Activated T-cell treated with anti-CD3 and anti-CD28 coated beads for 24 hours (primary cell): ENCODE measurements at places on chromosomes 16 and 17.

- DNase-seq: no peak
Measured at GRCh38 chr16:19393226-19394111, 24.2 kb upstream of the TMC5 start.

DNA sequence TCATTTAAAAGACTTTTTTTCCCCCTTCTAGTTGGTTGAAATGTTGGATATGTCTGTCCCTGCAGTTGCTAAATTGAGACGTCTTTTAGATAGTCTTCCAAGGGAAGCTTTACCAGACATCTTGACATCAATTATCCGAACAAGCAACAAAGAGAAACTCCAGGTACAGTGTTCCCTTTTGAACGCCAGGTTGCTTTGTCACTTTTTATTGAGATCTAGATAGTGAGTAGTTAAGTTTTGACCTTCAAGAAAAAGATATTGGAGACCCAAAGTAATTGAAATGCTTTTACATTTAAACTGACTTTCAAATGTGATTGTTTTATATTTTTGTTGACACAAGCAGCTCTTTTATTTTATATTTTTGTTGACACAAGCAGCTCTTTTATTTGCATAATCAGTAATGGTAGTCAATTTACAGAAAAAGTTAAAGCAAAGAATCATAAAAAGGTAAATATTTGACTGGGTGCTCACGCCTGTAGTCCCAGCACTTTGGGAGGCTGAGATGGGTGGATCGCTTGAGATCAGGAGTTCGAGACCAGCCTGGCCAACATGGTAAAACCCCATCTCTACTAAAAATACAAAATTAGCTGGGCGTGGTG is 9.3 kb upstream of the ABCC11 start:
- DNase-seq: no peak

DNA sequence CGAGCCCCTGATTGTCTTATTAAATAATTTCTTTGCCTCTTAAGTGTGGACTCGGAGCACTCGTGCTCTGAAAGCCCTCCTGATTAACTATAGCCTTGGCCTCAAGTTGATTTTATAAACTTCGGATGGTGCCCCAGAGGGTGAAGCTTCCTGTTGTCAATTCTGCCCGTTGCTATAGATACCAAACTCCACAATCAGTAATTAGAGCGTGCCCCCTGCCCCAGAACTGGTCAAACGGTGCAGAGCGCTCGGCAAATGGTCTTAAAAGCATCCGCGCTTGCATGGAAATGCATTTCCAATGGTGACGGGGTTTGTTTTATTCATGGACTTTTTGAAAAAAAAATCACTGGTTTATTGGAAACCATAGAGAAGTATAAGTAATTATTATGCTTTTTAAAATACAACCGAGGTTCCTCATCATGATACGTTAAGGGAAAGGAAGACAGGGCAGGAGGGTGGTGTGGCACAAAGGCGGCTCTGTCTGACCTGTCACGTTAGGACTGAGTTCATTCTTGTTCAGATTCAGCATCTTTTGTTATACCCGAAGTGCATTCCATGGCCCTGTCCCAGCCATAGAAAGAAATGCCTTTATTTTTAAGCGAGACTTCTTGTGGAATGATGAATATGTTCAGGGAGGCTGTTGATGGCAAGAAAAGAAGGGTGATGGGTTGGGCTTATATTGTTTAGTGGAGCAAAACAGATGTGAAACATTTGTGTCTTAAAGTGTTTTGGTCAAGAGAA is 476.4 kb downstream of the MAF start:
- no peak for DNase-seq

- no peak for DNase-seq
Measured at GRCh38 chr16:56120447-56121155, 70.7 kb upstream of the GNAO1 start.

GRCh38 chr16:48597563-48598387 is 12.2 kb downstream of the N4BP1 start:
- no peak for DNase-seq

DNA sequence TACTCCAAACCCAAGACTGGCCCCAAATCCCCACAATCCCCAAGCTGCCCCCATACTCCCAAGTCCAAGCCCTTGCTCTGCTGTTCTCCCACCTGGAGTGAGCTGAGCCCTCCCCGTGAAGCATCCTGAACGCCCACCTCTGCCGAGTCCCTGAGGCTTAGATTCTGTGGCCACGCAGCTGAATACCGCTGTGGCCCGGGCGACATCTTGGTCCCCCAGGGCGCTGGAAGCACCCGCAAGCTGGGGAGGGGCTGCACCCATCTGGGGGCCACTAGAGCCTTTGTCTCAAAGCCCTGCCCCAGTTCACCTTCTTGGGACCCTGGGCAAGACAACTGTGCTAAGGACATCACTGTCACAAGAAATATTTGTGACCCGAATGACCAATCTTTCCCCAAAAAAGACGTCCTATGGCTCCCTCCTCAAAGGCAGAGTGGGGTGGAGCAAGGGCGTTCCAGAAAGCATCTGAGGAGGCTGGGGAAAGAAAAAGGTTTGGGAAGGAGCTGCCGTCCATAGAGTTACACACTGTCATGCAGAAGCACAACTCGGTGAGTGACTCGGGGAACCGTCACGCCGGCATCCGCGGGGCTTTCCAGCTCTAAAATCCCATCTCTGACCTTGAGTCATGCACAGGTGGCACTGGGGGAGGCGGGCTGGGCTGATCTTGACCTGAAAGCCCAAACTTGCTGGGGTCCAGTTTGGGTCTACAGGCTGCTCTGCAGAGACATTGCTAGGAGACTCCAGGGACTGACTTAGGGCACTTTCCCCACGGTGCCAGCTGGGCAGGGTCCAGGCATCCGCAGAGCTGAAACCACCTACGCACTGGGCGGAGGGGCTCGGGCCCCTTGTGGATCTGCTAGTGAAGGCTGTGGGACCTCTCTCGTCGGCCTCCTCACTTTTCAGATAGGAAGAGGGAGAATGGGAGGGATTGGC is 6.6 kb downstream of the PTX4 start:
- no peak for DNase-seq

DNA sequence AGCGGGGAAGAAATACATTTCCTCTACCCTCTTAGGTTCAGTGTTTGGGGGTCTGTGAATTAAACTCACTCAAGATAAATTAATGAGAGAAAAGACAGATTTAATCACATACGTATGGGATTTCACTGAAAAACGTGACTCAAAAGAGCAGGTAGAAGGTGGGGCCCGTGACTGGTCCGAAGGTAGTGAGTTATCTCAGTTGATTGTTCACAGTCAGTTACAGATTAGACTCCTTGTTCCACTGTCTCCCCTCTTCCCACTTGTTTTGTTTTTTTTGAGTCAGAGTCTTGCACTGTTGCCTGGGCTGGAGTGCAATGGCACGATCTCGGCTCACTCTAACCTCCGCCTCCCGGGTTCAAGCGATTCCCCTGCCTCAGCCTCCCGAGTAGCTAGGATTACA is 301.2 kb downstream of the SEC14L1 start:
- DNase-seq: no peak

GRCh38 chr16:31700530-31701388 is 172.8 kb upstream of the ZNF267 start:
- peak; percentile 82 for DNase-seq

GRCh38 chr17:21772321-21772720 is 80.0 kb downstream of the KCNJ18 start:
- DNase-seq: no peak

DNA sequence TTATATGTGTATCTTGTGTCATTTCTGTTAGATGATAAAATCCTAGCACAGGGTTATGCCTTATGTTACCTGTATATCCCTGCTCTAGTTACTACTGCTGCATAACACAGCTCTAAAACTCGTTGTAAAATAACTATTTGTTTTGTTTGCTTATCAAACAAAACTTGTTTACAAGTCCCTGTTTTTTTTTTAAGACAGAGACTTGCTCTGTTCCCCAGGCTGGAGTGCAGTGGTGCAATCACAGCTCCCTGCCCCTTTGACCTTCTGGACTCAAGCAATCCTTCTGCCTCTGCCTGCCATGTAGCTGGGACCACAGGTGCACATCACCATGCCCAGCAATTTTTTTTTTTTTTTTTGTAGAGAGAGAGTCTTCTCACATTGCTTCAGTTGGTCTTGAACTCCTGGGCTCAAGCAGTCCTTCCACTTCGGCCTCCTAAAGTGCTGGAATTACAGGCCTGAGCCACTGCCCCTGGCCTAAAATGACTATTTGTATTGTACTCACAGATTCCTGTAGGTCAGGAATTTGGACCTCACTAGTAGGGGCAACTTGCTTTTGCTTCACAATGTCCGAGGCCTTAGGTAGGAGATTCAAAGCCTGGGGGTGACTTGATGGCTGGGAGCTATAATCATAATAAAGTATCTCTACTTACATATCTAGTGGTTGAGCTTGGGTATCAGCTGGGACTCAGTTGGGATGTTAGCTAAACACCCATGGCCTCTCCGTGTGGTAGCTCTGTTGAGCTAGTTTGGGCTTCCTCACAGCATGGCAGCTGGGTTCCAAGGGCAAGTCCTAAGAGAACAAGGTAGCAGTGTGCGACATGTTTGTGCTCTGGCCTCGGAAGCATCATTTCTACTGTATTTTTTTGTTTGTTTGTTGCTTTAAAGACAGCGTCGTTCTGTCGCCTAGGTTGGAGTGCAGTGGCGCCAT is 12.6 kb downstream of the DUSP14 start:
- DNase-seq: no peak

GRCh38 chr17:47694581-47695428 is 844 bp downstream of the TBKBP1 start:
- peak; percentile 53 for DNase-seq

DNA sequence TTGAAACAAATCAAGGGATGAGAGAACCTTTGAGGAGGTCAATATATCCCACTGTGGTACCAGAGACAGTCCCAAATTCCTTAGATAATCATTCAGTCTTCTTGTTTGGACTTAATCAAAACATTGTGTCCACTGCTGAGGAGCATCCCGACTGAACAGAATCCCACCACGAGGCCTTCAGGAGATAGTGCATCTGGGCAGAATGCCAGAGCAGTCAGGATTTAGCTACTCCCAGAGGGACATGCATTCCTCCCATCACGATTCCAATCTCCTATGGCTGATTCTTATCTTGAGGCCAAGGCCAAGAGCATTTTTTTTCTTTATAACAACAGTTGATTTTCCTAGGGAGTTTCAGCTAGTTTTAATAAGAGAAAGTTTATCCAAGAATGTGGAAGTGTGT is 87.4 kb upstream of the COX10 start:
- DNase-seq: no peak

DNA sequence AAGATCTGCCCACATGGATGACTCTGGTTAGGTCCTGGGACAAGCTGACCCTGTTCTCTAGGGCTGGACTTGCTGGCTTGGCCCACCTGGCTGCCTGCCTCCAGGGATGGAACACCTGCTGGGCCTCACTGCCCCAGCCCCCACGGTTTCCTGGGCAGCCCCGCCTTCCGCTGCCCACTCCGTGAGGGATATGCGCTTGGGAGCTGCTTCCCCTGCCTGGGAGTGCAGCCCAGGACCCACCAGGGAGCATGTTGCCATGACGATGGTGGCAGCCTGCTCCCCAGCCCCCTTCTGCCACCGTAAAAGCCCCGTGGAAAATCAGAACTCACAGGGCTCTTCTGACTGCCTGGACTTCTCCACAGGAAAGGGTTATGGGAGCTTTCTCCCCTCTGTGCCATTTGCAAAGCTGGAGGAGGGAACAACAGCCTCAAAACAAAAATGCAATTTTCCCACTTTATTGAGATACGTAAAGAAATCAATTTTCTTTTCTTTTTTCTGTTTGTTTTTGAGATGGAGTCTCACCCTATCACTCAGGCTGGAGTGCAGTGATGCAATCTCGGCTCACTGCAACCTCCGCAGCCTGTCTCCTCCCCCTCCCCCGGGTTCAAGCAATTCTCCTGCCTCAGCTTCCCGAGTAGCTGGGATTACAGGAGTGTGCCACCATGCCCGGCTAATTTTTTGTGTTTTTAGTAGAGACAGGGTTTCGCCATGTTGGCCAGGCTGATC is 18.0 kb upstream of the GAS7 start:
- no peak for DNase-seq

GRCh38 chr16:23141033-23141432 is 8.2 kb downstream of the USP31 start:
- DNase-seq: no peak

DNA sequence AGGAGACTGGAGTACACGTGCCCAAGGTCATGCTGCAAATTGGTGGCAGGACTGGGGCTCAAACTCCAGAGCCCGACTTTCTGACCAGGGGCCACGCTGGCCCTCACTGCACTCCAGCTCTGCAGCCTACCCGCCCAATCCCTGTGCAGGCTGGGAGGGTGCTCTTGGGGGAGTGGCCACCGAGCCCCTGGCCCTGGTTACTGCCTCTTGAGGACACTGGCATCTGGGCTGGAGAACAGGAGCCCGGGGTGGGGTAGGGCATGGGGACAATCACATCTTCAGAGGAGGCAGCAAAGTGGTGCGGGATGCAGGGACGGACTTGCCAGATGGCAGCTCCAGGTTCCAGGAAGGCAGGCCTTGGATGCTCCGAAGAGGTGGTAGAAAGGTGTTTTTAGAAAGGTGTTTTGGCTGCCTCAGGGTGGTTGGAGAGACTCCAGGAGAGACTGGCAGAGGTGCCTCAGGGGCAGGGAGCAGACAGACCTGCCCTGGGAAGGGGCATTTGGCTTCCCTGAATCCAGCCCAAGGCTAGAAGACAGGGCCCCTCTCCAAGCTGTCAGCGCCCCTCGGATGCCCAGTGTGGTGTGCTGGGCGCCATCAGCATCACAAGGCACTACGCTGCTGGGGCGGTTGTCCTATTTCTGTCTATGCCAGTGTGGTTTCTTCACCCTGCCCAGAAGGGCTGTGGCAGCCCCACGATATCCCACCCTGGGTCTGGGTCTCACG is 220.6 kb downstream of the NTN1 start:
- no peak for DNase-seq

DNA sequence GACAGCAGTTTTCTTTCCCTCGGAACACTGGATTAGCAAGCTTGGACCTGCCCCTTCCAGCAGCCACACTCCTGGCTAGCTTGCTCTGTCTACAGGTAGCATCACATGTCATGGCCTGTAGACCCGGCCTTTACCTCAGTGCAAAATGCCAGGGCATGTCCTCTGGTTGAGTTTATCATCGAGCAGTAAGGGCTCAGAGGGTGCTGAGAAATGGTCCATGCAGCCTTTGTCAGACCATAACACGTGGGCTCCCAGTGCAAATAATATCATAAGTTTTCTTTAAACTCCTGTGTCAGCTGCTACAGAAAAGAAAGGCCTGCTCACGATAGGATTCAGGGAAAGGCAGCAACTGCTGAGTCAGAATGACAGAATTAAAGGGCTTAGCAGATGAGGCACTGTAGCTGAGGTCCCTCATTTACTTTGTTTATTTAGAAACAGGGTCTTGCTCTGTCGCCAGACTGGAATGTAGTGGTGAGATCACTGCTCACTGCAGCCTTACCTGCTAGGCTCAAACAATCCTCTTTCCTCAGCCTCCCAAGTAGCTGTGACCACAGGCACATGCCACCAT is 8.0 kb upstream of the GNA13 start:
- no peak for DNase-seq

GRCh38 chr17:28925912-28926365 is 23.1 kb upstream of the DHRS13 start:
- DNase-seq: peak; percentile 33
